ENCODE measurements at places on chromosomes 4 and X.

- DNase-seq, result no peak
These were observed 37.3 kb downstream of the PSAPL1 start for GRCh38 chr4:7397206-7398103.

- DNase-seq, result no peak
These were observed 143.6 kb downstream of the RCHY1 start for GRCh38 chr4:75370576-75370975.

GRCh38 chrX:131802836-131803626, 220.1 kb upstream of the STK26 start:
- DNase-seq, result no peak

DNA sequence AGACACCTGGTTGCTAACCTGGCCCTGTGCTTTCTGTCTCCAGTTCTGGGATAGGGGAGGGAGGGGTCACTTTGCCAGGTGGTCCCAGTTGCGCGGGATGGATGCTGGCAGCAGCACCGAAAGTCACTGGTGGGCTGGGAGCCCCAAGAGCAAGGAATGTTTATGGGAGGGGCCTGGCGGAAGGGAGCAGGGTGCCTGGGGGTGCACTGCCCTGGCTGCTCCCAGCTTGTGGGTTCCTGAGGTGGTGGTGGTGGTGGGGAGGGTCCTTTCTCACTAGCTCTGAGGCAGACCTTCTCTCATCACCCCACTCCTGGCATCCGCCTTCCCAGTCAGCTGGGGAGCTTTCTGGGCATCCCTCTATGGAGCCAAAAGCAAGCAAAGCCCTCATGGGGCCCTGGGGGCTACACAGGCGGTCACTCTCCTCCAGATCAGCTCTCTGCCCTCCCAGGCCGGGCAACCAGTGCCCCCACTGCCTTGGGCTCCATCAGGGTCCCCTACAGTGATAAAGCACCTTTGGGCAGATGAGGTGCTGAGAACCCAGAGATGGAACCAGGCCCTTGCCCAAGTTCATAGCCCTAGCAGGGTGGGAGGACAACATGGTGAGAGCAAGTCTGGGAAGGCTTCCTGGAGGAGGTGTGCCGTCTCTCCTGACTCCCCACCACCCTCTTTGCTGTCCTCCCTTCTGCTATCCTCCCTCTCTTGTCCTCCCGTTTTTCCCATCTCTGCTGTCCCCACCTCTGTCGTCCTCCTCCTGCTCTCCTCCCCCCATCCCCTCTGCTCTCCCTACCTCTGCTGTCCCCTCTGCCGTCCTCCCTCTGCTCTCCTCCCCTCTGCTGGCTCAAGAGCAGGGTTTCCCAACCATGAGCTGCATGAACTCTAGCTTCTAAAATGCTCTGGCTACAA, 16.0 kb downstream of the FGFR3 start:
- no peak for DNase-seq

DNA sequence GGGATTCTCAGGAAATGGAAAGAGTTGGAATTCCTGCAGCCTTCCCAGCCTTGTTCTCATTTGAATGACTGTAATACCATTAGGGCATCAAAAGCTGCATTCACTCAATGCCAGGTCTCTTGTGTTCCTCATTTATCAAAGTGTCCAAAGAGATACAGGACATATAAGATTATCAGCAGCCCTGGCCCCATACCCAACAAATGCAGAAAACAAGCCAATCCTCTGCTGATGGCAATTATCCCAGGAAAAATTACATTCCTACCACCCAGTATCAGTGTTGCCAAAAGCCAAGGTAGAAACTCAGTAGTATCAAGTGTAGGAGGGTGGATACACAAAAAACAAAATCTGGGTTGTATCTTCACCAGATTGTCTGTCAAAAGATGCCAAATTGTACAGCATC, 18.5 kb upstream of the ASB5 start:
- DNase-seq, result no peak

DNA sequence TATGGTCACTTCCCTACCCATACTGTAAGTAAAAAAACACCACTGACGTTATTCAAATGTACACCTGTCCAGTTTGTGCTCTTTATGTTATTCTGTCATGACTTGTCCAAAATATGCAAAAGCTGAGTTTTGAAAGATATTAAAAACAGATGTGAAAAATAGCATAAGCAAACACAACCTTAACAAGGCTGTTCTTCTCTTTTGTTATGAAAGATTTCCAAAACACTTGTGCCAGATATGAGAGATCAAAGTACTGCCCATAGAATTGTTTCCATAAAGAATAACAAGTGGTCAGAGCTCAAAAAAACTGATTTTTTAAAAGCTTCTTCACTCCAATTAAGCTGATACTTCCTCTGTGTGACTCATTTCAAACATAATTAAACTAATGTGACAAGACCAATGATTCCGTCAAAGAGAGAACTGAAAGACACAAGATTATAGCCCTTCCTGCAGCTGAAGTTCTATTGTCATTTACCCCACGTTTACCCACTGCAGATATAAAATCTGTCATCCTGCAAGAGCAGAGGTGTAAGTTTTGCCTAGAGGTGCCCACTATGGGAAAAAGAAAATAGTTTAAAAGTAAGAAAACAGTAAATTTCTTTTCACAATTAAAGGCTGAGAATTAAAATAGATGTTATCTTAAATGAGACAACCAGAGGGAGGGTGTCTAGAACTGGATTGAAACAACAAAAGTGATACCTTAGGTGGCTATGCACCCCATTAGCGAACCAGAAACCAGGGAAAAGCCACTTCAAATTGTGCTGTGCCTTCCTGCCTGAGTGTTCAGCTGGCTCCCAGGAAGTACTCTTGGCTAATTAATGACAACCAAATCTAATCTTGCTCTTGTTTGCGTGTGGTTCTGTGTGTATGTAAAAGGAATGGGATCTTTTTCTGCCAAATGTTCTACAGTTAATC, 30.1 kb downstream of the RASSF6 start:
- DNase-seq, result no peak

DNA sequence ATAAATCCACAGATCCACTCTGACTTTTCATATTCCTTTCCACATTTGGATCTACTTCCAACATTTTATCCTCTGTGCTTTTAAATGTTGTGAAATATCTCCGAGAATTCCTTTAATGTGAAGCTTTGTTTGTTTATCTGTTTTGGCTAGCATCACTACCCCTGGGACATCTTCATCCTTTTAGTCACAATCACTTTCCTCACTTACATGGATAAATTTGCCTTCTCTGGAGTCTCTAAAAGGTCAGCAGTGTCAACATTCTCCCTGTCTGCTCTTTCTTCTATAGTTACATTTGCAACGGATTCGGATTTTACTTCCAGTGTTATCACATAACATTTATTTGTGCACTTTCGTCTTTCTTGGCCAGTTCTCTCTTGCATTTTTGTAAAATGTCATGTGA, 34.2 kb upstream of the LRAT start:
- DNase-seq, result no peak

- DNase-seq, result no peak
These were observed 161.1 kb downstream of the VEGFC start for GRCh38 chr4:176631611-176632010.

- peak; percentile 0 for DNase-seq
These were observed 72.9 kb upstream of the ENOX2 start for GRCh38 chrX:130975947-130976346.

DNA sequence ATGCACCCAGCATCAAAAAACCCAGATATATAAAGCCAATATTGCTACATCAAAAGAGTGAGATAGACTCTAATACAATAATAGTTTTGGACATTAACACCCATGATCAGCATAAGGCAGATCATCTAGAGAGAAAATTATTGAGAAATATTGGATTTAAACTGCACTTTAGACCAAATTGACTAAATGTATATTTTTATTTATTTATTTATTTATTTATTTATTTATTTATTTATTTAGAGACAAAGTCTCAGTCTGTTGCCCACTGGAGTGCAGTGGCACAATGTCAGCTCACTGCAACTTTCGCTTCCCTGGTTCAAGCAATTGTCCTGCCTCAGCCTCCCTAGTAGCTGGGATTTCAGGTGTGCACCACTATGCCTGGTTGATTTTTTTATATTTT, 193.0 kb downstream of the KLHL4 start:
- DNase-seq, result no peak

DNA sequence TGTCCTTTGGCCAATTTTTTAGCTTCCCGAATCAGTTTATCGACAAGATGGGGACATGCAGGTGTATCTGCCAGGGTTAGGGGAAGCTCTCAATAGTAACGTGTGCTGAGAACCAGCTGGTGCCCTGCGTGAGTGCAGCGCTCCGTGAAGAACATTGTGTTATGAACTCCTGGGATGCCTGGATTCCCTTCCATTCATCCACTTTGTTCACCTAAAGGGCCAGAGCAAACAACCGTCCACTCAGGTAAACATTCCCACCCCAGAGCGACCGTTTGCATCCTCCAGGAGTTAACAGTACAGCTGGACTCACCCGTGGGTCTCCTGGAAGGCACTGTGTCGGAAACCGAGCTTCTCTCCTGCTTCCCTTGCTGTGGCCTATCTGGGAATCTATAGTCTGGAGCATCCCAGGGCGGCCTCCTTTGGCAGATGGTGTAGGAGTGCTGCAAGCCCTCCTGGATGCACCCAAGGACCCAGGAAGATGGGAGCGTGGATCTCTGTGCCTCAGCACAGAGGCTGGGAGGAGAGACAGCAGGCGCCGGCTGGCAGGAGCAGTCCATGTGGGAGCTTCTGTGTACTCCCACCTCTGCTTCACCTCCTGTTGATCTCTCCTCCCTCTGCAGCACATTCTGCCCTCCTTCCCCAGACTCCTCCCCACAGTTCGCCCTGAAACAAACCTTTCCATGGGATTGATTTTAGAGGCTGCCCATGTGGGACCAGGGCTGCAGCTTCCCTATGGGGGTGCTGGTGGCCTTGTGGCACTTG, 62.7 kb downstream of the SHROOM2 start:
- no peak for DNase-seq

DNA sequence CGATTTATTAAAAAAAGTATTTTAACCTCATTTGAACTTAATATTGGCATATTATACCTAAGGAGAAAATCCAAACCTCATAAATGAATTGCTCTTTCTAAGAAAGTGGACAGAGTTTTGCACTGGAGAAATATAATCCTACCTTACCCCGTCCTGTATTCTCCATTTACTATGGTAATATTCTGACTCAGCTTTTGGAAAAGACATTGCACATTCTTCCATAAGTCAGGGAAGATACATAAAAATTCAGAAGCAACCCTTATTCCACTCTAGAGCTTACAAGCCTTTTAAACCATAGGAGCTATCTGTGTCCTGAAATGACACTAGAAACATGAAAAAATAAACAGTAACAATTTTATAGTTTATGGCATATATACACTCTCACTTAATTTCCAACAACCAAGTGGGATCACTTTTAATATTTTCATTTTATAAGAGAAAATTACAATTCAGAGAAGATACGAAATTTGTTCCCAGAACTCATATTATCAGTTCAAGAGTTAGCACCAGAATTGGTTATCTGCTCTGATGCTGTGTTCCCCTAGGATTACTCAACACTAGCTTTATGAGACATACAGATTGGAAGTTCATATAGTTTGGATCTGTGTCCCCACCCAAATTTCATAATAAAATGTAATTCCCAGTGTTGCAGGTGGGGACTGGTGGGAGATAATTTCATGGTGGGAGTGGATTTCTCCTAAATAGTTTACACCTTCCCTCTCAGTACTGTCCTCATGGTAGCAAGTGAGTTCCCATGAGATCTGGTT, 359.4 kb downstream of the ARAP2 start:
- DNase-seq, result no peak

DNA sequence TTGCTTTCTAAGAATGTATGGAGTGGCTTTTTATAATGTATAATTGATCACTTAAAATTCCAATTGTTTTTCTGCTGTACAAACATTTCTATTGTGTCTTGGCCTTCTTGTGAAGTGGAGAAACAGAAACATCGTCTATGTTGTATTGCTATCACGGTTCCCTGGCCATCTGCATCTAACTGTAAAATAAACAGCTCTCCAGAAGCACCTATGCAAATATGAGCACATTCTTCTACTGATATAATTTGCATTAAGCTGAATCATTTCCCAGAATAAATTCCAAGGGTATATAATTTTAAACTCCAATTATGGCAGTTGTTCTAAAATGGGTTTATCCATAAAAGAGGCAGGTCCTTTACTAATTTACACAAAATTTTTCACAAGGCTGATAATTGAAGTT, 261.6 kb upstream of the STS start:
- no peak for DNase-seq

DNA sequence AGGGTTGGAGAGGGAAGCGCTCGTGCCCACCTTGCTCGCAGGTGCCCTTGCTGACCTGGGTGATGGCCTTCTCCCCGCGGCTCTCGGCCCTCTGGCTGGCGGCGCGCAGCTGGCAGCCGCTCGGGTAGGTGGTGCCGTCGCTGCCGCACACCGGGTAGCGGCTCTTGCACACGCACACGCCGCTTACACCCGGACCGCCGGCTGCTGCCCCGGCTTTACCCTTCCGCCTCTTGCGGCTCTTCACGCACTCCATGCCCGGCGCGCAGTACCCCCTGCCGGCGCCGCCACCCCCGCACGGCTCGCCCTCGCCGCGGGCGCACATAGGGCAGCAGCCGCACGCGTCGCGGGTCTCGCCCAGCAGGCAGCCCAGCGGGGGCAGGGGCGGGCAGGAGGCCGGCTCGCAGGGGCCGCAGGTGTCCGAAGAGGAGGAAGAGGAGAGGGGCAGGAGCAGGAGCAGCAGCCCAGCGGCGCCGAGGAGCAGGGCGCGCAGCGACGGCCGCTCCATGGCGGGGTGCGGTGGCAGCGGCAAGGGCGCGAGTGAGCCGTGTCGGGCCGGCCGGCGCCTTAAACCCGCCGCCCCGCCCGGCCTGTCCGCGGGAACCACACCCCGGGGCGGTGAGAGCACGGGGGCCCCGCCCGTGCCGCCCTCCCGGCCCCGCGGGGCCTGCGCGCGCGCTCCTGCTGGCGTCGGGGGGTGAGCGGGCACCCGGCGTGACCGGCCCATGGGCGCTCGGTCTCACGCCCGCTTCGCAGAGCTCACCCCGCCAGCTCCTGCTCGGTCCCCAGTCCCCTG, at the start of gene IGFBP7:
TSS of gene IGFBP7 (minus strand) at position 539 of the 793 bp plus-strand sequence. CDS start at position 505, 34 bp downstream.
- DNase-seq, result no peak

DNA sequence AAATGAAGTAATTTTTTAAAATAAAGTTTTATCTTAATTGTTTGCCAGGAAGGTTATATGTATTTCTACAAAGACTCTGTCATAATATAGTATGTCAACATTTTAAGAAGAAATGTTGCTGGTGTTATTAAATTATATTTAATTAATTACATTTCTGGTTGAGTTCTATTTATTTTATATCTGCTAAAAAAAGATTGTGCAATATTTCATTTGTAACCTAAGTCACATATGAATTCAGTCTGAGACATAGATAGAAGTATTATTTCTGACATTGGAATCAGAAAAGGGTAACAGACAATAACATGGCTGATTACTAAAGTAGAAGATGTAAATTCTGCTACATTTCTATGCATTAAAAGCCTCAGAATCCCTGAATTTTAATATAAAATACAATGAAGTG, 1985.1 kb downstream of the C4orf33 start:
- no peak for DNase-seq

GRCh38 chr4:124703154-124703553, 9.4 kb downstream of the ANKRD50 start:
- DNase-seq, result no peak

DNA sequence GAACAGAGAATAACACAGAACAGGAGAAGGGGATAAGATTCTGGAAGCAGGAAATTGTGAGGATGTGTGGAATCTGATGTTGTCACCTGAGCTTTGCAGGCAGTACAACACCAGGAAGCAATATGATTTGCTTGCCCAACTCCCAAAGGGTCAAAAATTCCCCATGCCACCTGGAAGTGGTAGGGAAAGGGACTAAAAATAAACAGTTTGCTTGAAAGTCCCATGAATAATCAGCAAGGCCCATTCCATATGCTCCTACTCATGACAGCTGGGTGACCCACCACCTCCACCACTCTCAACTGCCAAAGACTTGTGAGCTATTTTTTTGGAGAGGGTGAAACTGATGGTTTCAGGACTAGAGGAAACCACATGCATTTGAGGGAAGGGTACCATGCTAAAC, 168.4 kb downstream of the KCNIP4 start:
- DNase-seq, result no peak

GRCh38 chr4:74291471-74291870, 16.8 kb upstream of the EPGN start:
- DNase-seq, result no peak

Measured in AG04449 (cell line).